ENCODE measurements at places on chromosomes 7 and 10. TPM values are rescaled to one million over a fixed set of nuclear protein-coding genes. Genes with fewer than 3 reads are reported as not detected.
A peak's percentile ranks its signal among the peaks of the same experiment; 100 is the strongest.

Gene COL26A1
- not detected for total RNA-seq

Gene PDE1C
- 307 TPM for total RNA-seq

Gene SSC4D
- total RNA-seq, result 0.25 TPM

Gene GPNMB
- total RNA-seq, result 290 TPM

Gene PVRIG
- not detected for total RNA-seq

Gene RAMP3
- total RNA-seq, result 30.1 TPM

Gene PRTFDC1
- total RNA-seq, result 2.2 TPM

Gene ZNF117
- total RNA-seq, result 2.8 TPM

Gene PTCD1
- total RNA-seq, result 2.9 TPM

Gene NDUFB2
- 776 TPM for total RNA-seq

GRCh38 chr7:4260867-4261600, 421.1 kb upstream of the FOXK1 start:
- DNase-seq, result no peak

GRCh38 chr7:115023219-115023618, 101.3 kb downstream of the MDFIC start:
- no peak for DNase-seq

DNA sequence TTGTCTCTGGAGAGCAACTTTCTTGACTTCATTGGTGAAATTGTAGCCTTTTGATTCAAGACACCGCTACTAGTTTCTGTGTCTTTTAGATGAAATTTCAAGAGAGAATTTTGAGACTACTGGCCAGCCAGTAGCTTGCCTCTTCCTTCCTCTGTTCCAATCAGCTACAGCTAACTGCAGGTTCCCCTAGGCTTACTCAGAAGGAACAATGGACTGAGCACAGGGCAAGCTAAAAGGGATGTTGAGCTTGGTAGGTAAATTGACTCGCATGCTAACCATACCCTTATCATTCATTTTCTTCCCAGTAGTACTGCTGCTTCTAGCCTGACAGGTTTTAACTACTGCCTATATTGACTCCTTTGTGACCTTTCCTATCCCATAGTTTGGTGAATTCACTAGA, 81.1 kb downstream of the RUNDC3B start:
- no peak for DNase-seq

DNA sequence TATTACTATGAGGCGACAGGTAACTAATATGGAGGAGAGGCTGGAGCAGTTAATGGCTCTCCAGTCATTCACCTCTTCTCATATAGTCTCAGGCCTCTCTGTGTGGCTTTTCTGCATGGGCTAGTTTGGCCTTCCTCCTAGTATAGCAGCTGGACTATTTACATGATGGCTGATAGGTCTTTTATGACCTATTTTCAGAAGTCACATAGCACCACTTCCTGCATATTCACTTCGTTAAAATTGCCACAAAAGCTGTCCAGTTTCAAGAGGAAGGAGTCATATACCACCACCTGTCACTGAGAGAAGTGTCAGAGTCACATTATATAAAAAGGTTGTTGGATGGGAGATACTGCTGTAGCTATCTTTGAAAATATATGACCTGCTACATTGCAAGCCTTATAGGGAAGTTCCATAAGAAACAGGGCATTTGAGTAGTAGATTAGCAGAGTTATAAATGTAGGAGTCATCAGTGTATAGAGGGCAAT, 8.0 kb upstream of the DMTF1 start:
- DNase-seq, result no peak

- DNase-seq, result no peak
Measured at GRCh38 chr7:93284908-93285307, 52.7 kb downstream of the VPS50 start.

DNA sequence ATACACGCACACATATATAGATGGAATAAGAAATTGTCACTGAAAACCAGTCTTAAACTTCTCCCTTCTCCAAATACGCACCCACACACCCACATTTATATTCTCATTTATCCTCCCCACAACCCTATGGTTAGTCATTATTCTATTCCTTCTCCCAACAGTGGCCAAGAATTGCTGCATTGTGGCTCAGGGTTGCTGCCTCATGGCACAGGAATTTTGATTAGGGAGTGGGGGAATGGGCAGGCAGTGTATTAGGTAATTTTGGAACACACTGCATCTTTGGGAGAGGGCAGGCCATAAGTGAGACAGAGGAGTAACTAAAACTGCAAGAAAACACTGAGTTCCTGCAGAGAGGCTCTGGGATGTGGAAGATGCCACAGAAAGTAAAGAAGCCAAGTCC, 35.7 kb downstream of the NAPEPLD start:
- DNase-seq, result no peak

DNA sequence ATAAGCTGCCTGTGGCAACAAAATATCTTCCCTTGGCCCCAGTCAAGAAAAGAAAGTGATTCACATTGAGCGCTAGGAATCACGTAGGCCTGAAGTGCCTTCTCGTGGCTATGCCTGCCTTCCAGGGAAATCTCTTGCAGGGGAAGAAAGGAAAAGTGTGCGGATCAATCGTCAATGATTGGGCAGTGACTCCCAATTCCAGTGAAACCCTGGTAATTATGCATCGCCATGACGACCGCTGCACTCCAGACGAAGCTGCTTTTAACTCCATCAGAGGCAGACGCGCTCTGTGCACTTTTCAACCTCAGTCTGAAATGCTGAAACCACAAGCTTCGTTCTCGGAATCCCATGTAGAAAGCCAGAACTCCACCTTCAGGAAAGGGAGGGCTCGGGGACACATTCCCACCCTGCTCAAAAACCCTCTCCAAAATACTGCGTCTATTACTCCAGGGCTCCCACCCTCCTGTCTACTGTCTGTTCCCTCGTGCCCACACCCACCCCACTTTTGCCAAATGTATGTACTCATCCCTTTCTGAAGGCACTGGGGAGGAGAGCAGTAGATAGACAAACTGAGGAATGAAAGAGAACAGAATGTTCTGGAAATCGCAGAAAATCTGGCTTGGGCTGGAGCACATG, 24.2 kb upstream of the PRKAG2 start:
- DNase-seq, result no peak

- DNase-seq, result peak; percentile 51
Measured at GRCh38 chr10:31808258-31809218, 120.1 kb downstream of the ARHGAP12 start.

DNA sequence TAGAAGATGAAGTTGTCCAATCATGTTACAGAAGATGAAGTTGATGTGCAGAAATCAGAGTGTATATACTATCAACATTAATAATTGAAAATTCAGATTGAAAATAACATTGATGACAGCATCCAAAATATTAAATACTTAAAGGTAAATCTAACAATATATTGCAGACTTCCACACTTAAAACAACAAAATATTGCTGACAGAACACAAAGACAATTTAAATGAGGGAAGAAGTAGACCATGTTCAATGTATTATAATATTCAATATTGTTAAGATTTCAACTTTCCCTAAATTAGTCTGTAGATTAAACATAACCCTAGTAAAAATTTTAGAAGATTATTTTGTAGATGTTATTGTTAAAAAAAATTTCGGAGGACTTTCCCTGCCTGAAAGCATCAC, 151.9 kb downstream of the PON1 start:
- no peak for DNase-seq

- DNase-seq, result no peak
Measured at GRCh38 chr10:30420266-30420665, 13.7 kb upstream of the MAP3K8 start.

DNA sequence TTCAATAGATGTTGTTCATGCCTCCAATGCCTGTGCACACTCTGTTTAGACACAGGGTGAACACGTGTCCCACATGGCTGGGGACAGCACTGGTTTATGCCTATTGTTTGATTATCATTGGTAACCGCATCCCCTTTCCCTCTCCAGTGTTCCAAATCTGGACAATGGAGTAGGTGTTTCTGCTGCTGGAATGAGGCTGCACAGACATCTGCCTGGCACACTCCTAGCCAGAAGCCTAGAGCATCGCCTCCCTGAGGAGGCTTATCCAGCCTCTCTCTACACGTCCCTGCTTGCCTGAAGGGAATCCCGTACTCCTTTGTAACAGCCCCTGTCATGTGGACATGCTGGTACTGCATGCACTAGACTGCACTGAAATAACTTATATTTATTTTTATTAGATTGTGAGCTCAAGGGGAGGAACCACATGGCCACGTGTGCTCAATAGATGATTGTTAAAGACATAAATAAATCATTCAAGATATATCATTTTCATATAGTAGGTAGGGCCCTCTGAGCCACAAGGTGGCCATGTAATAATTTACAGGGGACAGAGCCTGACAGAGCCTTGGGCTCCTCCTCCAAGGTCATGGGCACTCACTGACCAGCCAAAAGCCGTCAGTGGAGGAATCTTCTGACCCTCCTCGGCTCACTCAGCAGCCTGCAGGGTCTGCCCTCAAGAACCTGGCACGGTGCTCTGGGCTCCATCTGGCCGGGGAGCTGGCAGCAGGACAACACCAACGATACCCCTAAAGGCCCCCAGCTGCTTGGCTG, 310.9 kb upstream of the ZNF32 start:
- DNase-seq, result no peak

Data from heart left ventricle (tissue), 16 donors.